ENCODE measurements at places on chromosomes 4 and X.
A peak's percentile ranks its signal among the peaks of the same experiment; 100 is the strongest.

DNA sequence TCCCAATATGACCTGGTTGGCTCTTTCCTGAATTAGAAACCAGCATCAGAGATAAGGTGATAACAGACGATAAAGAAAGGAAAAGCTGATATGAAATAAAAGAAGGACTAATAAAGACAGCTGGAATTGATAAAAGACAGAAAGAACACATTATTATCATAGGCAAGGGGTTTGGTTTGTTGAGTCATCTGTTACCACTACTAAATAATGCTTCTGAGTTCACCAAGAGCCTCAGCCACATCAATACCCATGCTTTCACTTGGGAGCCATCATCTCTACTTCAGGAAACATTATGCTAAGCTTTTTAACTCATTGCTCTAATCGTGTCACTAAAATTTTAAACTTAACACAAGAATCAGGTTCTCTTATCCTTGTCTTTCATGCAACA is 27.6 kb downstream of the ANXA5 start:
- no peak for DNase-seq

DNA sequence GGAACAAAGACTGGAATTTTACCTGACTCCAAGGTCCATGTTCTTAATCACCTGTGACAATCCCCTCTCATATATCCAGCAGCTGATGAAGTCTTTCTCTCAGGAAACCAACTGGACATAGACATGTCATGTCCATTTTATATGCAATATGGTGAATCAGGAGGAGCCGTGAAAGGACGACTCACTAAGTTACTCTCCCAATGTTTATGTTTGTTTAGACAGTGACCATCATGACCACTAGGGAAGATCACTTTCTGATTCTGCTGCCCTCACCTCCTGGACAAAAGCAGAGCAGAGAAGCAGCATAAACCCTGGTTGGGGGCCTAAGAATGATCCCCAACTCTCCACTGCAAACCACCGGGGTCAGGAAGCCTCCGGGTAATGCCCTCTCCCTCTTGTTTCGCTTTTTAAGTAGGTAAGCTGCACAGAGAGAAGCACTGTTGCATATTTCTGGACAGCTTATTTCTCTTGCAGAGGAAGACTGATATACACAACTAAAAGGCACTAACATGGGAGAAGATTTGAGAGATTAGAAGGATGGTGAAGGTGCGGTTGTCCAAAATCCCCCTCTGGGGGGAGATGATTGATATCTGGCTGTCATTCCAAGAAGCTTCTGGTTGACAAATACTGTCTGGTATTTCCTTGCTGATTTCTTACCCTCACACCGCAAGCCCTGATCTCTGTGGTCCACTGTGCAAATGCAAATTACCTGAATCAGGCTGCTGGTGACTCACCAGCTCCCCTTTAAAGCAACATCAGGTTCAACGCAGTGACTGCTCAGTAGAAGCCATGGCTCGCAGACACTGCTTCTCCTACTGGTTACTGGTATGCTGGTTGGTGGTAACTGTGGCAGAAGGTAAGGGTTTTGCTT is at the start of gene ODAPH:
Gene ODAPH (plus strand): TSS at position 773 of the 871 bp plus-strand sequence. CDS start 17 bp downstream, at position 790.
- DNase-seq, result peak; percentile 59

GRCh38 chrX:150364347-150365050 is 1.4 kb downstream of the MAMLD1 start:
- peak; percentile 33 for DNase-seq

- no peak for DNase-seq
Observed at GRCh38 chr4:82360298-82361177, 13.3 kb downstream of the HNRNPD start.

- DNase-seq, result no peak
Observed at GRCh38 chr4:73721435-73721834, 18.9 kb upstream of the CXCL8 start.

- DNase-seq, result peak; percentile 34
Observed at GRCh38 chr4:146049802-146050201, 111.2 kb upstream of the ZNF827 start.

- DNase-seq, result no peak
Observed at GRCh38 chr4:169640261-169640870, 20.0 kb downstream of the CLCN3 start.

- no peak for DNase-seq
Observed at GRCh38 chr4:140081641-140082390, 72.2 kb downstream of the MAML3 start.

DNA sequence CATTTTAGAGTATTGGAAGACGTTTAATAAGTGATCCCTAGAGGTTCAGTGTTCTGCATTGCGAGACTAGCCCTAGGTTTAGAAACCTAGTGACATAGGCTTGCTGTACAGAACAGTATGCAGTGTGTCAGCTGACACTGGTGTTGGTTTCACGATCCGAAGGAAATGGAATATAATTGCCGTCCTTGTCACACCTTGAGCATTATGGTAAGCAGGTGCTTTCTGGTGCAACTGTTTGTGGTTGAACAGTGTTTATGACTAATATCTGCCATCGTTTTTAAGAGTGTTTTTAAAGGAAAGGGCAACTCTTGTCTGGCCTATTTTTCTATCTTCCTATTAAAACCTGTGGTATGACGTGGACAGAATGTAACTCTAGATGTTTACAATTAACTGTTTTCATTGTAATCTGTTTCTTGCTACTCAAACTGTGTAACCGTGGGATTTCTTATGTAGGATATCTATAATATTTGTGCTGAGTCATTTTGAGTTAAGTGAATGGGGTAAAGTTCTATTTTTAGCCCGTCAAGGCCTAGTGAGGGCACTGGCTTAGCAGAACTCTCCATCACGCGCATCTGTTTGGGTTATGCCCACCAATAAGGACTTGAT is 53.8 kb upstream of the TBC1D14 start:
- peak; percentile 64 for DNase-seq

DNA sequence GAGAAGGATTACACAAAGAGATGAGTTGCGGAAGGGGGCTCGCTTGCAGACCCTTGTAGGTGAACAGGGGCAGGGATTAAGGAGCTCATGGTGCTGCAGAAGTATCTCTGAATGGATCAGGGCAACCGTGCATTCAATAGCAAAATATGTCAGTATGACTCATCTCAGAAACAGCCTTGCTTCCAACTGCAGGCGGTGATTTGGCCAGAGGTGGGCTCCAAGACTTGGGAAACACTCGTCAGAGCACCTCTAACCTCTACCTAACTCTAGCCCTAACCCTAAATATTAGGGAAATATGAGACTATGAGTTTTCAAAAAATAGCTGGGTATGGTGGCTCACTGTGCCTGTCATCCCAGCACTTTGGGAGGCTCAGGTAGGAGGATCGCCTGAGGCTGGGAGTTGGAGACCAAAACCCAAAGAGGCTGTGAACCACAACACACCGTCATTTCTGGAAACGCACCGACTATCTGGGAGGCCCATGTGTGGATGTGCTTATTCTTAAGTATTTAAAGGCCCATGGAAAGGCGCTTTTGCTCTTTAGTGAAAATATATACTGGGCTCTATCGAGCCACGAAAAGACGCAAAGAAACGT is 102.6 kb downstream of the DHRSX start:
- DNase-seq, result no peak
